Right renal pelvis (tissue), 4 donors: ENCODE measurements at places on chromosomes 11 and 22. TPM values are rescaled to one million over a fixed set of nuclear protein-coding genes. Genes with fewer than 3 reads are reported as not detected.
A peak's percentile ranks its signal among the peaks of the same experiment; 100 is the strongest.

Gene MAPK11
- 7.4 TPM for polyA plus RNA-seq

Gene PDGFD
- polyA plus RNA-seq: 32.9 TPM

Gene GRK3
- 13.0 TPM for polyA plus RNA-seq

Gene FREY1
- 0.55 TPM for polyA plus RNA-seq

Gene CCDC87
- 0.34 TPM for polyA plus RNA-seq

Gene SCGB1C1
- not detected for polyA plus RNA-seq

Gene BRSK2
- polyA plus RNA-seq: 0.30 TPM

Gene TUG1
- 194 TPM for polyA plus RNA-seq

Gene OR4A16
- not detected for polyA plus RNA-seq

Gene NXPE1
- polyA plus RNA-seq: not detected

Gene MED19
- 20.3 TPM for polyA plus RNA-seq

Gene C22orf15
- 2.4 TPM for polyA plus RNA-seq

Gene OR8G1
- not detected for polyA plus RNA-seq

Gene SHISA8
- polyA plus RNA-seq: 0.97 TPM

DNA sequence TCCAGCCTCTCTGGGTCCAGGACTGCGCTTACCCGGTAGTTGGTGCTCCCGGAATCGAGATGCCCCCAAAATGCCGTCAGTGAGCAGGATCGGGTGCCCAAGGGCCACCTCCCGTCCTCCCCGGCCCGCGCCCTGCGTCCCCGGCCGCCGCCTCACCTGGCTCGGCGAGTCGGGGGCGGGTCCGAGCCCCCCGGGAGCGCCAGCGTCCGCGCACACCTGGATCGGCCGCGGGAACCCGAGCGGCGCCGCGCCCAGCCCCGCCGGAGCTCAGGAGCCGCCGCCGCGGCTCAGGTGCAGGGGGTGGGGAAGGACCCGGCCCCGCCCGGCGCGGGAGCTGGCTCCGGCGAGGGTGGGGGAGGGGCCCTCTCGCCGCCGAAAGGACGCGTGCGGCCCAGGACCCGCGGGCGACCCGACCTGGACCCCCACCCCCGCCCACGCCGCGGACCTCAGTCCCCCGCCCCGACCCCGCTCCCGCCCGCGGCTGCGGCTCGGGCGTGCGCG, at the start of gene SHANK2:
Gene SHANK2 (minus strand): TSS at position 309 of the 501 bp plus-strand sequence. CDS start 105,251 bp downstream, outside the sequence.
- no peak for DNase-seq

DNA sequence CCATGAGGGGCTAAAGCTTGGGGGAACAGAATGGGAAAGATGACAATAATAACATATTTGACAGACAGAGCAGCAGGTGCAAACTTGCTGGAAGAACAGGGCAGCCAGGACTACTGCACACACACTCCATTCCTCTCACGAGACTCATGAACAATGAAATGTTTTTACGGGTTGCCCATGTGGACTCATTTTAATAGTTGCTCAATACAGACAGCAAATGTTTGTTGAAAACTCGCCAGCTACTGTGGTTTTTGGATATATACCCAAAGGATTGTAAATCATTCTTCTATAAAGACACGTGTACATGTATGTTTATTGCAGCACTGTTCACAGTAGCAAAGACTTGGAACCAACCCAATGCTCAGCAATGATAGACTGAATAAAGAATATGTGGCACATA, 10.3 kb downstream of the SYT13 start:
- no peak for DNase-seq

DNA sequence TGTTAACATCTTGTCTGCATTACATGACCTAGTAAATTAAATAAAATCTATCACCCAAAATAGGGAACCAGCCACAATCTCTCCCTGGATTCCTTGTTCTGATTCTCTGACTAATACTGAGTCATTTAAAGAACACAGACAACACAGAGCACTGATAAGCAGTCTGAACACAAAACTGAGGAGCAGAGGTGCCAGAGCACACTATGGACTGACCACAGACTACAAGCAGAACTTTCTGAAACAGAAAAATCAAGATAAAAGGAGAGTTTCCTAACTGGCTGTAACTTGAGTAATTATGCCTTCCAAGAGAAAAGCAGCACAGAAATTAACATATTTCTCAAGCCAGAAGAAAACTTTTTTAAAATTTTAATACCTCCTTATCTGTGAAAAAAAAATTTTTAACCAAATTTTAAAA, 128.8 kb downstream of the SGSM3 start:
- no peak for DNase-seq

DNA sequence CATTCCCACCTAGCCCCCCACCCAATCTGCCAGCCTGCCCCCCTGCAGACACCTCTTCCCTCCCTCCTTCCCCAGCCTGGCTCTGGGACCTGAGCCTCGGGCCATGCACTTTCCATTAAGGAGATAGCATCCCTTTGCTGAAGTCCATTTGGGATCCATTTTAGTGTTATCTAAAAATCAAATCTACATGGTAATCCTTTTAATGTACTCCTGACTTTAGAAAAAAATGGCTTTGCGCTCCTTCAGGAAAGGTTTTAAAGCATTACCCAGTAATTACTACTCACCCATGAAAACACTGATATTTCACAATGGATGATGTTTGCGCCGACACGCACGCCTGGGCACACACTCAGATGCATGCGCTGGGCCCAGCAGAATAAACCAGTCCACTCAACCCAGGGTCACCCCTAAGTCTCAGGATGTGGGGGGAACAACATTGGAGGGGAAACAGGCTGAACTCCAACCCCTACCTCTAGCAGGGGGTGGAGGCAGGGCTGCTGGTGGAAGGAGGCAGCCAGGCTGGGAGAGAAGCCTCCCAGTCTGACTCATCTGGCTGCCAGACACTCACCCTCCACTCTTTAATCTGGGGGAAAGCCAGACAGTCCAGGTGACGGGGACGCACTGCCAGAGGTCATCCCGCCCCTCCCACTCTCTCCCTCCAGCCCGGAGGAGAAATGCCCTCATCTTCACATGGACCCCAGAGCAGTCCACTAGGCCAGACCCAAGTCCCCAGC, 29.8 kb downstream of the LMO1 start:
- DNase-seq: no peak

DNA sequence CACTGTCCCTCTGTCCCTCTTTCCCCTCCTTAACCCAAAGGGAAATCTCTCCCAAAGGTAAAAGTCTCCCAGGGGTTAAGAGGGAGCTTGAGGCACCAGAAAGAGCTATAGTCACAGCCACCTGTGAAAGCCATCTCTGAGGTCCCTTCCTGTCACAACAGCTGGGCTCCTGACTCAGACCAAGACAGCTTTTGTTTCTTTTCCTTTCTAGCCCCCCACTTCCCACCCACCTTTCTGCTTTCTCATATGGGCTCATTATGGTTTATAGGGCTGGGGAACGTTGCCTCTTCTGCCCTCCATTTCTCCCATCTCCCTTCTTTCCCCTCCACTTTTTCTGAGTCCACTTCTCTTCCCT, 19.1 kb downstream of the MIF start:
- no peak for DNase-seq

DNA sequence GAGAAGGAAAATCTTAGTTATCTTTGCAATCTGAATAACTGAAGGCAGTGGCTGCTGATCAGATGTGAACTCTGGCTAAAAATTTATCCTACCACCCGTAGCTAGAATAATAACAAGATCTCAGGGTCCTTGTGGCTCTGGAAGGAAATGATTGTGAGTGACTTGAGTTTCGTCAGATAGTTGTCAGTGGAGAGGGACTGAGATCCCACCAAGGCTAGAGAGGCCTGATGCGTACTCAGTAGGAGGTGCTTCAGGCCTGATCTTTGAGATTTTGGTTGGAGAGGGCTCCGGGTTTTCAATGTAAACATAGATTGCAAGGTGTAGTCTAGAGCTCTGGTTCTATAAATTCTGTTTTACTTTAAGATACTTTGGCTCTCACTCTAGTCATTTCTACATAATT, 1.4 kb downstream of the MADD start:
- DNase-seq: no peak

DNA sequence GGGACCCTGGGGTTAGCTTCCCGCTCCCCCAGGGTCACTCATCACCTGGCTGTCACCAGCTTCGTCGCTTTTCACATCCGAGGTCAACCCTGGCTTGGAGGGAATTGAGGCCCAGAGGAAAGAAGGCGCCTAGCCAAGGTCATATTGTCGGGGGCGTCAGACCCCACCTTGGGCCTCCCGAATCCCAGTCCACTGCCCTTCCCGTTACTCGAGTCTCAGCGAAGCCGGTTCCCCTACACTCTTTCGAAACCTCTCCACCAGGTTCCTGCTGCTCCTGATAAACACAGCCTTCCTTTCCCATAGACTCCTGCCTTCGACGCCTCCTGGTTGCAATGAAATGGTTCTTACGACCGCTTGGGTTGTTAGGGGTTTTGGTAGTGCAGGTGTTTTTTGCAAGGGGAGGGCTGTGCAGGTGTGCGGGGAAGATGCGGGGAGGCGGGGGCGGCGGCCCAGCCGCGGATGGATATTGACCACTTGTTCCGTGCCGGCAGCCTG, 642 bp downstream of the NAA40 start:
- DNase-seq: no peak

- no peak for DNase-seq
These were observed 284.8 kb downstream of the TMEM135 start for GRCh38 chr11:87322568-87322967.

- DNase-seq: no peak
These were observed 129.8 kb downstream of the SERGEF start for GRCh38 chr11:17883057-17883456.

GRCh38 chr11:1384199-1384970, 5.3 kb upstream of the BRSK2 start:
- DNase-seq: no peak

GRCh38 chr11:119363081-119363850, 16.8 kb upstream of the MFRP start:
- DNase-seq: no peak

DNA sequence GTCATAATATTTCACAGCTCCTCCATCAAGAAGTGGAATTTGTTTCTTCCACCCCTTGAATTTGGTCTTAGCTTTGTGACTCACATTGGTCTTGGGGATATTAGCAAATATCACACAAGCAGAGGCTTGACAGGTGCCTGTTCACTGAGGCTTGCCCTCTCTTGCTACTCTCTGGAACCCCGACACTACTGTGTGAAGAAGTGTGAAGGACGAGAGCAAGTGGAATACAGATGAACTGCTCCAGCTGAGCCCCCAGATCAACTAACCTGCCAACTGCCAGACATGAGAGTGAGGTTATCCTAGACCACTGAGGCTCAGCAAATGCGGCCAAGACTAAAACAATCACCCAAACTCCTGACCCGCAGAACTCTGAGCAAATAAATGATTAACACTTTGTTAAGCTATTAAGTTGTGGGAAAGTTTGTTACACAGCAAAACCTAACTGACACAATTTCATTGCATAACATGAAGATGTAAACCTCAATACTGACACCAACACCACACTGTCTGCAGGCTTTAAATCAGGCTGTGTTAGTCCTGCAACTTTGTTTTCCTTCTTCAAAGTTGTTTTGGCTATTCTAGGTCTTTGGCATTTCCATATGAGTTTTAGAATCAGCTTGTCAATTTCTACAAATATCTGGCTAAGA, 142.5 kb downstream of the APOL5 start:
- no peak for DNase-seq

GRCh38 chr11:88507771-88508417, 170.4 kb upstream of the CTSC start:
- peak; percentile 5 for DNase-seq

GRCh38 chr11:131618201-131618600, 247.8 kb downstream of the NTM start:
- DNase-seq: no peak

DNA sequence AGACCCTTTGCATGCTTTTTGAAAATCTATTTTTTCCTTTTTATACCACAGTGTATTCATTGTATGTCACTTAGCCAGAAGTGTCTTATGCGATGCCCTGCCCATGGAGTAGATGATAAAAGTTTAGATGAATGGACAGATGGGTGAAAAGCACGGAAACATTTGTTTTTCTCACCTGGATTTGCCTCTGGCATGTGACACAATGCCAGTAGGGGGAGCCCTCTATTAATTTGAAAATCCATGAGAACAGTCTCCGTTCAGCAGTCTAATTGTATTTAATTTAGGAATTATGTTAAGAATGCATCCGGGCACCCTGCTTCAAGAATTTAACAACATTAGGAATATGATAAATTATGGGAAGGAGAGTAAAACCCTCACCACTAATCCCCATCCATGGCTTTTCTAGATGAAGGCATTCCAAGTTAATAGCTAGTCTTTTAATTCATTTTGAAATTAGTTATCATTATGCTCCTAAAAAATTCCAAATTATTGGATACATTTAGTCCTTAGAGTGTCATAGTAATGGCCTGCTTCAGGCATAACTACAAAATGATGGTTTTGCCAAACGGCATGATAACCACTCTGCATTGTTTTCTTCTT, 55.3 kb upstream of the ALKBH3 start:
- DNase-seq: no peak

GRCh38 chr11:72336163-72336562, 92.2 kb upstream of the PHOX2A start:
- DNase-seq: no peak

DNA sequence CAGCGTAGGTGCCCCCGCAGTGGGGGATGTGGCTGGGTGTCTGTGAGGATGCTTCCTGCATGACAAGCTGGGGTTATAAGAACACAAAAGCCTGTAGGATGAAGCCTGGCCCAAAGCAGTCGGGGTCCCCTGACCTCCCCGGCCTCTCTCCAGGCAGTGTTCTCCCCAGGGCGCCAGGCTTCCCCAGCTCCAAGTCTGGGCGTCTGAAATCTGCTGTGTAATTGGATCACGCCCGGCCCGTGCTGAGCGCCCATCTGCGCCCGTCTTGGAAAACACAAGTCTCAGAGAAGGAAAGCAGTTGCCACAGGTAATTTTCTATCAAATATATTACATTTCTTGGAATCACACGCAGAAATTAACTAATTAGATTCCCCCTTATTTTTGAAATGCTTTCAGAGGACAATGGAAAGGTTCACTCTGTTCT, 233.3 kb downstream of the CTTN start:
- no peak for DNase-seq

- peak; percentile 39 for DNase-seq
These were observed 26.7 kb downstream of the FLI1 start for GRCh38 chr11:128720522-128720985.

GRCh38 chr11:18081551-18081950, 24.3 kb downstream of the SAAL1 start:
- no peak for DNase-seq

GRCh38 chr11:32310214-32310601, 125.1 kb downstream of the WT1 start:
- no peak for DNase-seq

- no peak for DNase-seq
These were observed 12.0 kb downstream of the TSPAN18 start for GRCh38 chr11:44738791-44739190.
